ENCODE measurements at places on chromosomes 1 and 21.

DNA sequence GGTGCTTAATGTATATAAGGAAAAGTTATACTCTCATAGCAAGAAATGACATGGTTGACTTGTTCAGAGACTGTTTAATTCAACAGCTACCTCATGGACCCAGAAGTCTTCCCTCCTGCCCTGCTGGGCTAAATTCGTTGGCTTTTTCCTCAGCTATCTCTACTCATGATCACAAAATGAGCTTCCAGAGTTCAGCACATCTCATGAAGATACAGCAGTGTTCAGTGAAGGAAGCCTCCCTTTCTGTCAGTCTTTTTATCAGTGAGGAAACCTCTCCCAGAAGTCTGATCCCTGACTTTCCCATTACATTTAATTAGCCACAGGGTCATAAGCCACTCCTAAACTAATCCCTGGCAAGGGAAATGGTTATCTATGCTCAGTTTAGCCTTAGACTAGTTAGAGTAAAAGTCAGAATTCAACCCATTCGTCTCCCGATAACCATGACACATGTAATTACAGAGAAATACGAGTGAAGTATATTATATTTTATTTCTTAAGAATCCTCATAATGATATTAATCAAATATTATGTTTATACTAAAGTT is 97.5 kb downstream of the DENND1B start:
- no peak for DNase-seq

DNA sequence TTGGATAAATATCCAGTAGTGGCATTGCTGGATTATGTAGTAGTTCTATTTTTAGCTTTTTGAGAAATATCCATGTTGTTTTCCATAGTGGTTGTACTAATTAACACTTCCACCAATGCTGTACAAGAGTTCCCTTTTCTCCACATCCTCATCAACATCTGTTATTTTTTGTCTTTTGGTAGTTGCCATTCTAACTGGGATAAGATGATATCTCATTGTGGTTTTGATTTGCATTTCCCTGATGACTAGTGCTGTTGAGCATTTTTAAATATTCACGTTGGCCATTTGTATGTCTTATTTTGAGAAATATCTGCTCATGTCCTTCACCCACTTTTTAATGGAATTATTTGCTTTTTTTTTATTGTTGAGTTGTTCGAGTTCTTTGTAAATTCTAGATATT is 183.9 kb downstream of the PTPRU start:
- no peak for DNase-seq

GRCh38 chr1:56505792-56506743 is 73.3 kb downstream of the PLPP3 start:
- DNase-seq: no peak

- DNase-seq: no peak
These were observed 29.4 kb upstream of the VASH2 start for GRCh38 chr1:212920896-212921295.

DNA sequence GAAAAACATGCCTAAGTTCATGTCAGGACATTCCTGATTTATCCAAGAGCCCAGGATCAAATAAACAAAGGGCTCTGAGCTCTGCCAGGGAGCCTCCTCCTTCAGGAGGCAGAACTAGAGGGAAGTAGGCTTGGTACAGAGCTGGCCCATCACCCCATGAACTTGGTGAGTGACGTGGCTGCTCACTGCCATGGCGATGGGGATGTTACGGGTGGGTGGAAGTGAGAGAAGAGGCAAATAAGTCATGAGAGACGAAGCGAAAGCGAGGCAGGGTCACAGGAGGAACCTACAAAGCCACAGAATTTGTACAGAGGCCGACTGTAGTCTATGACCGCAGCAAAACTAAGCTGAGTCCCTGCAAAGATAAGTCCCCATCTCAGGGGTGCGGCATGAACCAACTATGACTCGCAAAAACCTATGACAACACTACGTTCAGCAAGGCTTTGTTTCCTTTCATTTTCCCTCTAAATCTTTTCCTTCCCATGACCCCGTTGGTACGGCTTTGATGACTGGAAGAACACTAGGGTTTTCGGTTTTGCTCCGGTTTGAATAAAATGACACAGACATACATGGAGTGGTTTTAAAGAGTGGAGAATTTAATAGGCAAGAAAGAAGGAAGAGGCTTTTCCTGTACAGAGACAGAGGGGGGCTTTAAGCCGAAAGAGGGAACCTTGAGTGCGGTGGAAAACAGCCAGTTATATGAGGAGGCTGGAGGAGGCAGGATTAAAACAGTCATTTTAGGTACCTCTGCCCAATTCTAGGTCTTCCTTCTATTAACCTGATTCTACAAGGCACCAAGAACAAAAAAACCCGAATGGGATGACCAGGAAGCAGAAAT is 74.1 kb downstream of the CD46 start:
- DNase-seq: peak; percentile 85

DNA sequence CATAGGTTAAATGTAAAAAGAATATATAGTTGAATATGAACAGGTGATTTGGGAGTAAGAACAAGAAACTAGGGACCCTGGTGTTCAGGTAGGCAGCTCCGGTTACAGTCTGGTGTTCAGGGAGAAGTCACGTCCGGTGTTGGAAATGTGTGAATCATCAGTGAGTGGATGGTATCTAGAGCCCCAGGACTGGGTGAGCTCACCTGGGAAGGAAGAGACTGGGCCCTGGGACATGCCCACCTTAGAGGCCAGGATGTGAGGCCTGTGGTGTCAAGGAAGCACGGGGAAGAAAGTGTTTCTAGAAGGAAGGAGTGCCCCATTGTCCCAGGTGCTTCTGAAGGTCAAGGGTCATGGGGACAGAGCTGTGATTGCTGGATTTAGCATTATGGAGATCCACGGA is 1.5 kb upstream of the GJB3 start:
- DNase-seq: no peak

DNA sequence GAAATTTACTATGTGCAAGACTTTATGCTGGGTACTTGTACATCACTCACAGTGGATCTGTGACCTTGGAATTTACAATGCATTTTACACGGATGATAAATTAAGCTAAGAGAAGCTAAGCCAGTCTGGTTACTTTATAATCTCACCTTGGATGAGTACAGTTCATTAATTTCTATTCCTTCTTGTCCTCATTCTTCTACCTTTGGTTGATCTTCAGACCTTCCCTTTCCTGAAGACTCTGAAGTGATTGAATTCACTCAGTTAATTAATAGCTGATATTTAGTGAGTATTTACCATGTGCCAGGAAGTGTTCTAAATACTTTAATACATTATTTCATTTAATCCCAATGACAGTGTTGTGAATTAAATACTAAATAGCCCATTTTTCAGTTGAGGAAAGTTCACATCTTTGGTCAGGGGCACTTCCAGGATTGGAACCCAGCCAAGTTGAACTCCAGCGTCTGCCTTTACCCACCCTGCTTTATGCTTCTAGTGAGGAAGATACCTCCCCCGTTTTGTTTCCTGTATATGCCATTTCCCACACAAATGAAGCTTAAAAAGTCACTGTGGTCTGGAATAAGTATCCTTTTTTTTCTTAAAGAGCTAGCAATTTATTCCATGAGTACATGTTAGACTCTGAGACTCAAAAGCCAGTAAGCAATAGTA is 146.6 kb downstream of the TLR5 start:
- DNase-seq: no peak

DNA sequence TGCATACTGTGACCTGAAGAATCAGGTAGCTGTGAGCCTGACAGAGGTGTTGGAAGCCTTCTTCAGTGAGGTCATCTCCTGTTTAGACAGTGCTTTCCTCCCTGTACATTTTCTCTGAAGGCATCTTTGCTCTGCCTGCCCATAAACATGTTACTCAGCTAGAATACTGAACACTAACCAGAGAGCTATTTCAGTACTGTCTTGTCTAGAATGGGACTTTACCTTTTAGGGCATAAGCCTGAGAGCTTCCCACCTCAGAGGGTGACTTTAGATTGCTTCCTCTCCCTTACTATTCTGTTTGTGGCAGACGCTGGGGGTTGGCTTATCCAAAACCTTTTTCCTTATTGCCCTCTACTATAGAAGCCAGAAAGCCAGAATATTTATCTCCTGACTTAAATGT is 23.3 kb upstream of the ZNF326 start:
- no peak for DNase-seq

GRCh38 chr21:46121286-46122221 is 23.6 kb downstream of the COL6A2 start:
- DNase-seq: no peak

DNA sequence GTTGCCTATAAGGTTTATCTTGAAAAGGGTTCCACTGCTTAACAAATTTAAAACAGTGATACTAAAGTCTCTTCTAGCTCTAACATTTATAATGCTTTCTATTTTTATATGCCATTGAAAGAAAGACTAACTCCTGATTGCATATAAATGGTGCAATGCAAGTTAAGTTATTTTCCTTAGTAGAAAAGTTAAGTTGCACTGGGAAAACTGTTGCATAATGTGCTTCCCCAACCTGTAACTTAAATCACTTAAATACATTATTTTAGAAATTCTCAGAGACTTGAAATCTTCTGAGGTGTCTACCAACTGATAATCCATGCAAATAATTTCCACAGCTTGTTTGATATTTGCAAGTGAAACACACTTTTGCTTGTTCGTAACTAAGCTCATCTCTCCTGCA is 175.0 kb upstream of the HMCN1 start:
- DNase-seq: no peak

GRCh38 chr21:36155603-36156338 is 853 bp upstream of the DOP1B start:
- DNase-seq: no peak

- DNase-seq: no peak
These were observed 30.3 kb upstream of the PLA2G2C start for GRCh38 chr1:20216574-20216973.

- no peak for DNase-seq
These were observed 10.9 kb downstream of the IER5 start for GRCh38 chr1:181099152-181100014.

- no peak for DNase-seq
These were observed 119.2 kb downstream of the TM2D1 start for GRCh38 chr1:61605607-61606321.

- DNase-seq: no peak
These were observed 33.6 kb upstream of the TRABD2B start for GRCh38 chr1:48030696-48031365.

DNA sequence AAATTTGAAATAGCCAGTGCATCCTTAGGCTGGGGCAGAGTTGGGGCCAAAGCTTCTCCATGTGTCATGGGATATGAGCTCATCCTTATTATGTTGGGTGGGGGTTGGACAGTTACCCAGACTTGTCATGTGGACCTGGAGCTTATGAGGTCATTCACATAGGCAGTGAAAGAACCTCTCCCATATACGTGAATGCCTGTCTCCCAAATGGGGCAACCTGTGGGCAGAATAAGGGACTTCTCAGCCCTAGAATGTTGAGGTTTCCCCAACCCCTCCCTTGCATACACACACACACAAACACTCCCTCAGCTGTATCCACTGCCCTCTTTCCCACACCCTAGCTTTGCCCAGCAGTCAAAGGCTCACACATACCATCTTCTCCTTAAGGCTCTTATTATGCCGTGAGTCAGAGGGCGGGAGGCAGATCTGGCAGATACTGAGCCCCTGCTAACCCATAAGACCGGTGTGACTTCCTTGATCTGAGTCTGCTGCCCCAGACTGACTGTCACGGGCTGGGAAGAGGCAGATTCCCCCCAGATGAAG is 2.3 kb upstream of the IVL start:
- no peak for DNase-seq

GRCh38 chr21:17472182-17472581 is 40.7 kb upstream of the CXADR start:
- DNase-seq: no peak

DNA sequence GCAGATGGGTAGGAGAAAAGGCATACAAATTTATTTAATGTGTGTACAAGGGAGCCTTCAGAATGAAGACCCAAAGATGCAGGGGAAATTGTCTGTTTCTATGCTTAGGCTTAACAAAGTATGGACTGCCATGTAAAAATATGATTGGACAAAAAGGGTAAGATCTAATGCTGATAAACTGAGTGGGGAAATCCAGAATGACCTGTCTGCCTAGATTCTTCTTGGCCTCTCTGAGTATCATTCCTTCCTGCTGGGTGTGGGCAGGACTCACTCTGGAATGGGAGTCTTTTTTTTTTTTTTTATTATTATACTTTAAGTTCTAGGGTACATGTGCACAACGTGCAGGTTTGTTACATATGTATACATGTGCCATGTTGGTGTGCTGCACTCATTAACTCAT is 61.0 kb downstream of the IGSF5 start:
- no peak for DNase-seq

GRCh38 chr1:43864111-43865045 is 69.2 kb upstream of the ARTN start:
- DNase-seq: no peak

DNA sequence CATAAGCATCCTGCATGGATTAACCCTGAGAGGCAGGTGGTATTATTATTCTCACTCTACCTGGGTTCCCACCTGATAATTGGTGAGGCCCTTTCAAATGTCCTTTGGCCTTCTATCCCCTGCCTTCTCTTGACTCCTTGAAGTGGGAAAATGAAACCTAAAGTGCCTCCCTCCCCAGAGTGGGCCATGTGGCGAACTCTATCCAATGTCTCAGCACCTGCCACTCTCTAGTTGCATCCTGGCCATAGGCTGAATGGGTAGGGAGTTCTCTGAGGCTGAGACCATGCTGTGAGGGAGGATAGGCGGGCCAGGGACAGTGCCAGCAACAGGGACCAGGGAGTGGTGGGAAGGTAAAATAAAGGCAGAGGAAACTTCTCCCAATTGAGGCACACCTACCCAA is 35.3 kb downstream of the ELF3 start:
- no peak for DNase-seq

DNA sequence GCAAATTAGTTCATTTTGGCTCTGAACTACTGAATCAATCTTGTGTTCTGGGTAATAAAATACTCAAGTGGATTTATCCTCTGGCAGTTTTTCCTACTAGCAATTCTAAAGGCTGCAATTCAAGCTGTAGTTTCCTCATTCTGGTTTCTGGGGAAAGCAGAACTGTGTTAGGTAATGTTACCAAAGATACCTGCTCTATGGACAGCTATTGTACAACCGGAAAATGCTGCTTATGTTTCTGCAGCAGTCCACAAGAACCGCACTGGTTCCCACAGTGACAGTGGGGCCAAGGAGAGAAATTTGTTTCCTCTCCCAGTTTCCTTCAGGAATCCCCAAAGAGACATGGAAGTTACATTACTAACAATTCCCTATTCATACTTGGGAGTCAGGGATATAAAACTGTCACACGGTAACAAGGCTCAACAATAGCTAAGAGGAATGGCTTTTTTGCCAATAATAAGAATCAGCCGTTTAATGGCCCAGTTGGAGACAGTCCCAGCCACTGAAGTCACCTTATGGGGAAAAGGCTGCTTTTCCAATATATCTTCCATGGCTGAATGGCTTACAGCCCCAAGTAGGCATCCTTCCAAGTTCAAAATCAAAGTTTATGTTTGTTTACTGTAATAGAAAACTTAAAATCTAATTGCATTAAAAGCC is 52.6 kb downstream of the PCNX2 start:
- no peak for DNase-seq
